HFF-Myc (cell line): ENCODE measurements at places on chromosomes 12 and 14.

DNA sequence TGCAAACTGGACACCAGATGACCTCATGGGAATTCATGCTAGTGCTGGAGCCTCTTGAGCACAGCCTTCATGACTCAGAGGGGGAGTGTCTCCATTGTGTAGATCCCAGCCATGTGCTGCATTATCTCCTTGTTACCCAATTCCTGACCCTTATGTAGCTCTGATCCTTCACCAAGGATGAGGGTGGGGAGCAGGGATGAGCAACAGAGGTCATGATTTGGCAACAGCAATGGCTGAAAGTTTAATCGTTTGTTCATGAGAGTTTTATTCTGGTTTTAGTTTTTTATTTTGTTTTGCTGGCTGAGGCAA lies 9.5 kb upstream of the BDKRB1 start:
- DNase-seq = peak; percentile 97

DNA sequence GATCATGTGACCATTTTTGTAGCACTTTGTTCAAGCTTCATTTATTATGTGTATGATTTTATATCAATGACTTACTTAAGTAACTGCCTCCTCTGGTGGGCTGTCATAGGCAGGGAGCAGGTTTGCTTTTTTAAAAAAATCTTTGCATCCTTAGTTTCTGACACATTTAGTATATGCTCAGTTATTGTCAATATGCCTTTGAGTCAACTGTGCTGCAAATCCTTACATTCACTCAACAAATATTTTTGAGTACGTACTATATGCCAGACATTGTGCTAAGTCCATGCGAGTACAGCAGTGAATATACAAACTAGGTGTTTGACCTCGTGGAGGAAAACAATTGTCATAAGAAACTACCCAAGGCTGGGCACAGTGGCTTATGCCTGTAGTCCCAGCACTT lies 4.4 kb upstream of the ANAPC5 start:
- DNase-seq = no peak

- DNase-seq = peak; percentile 37
Observed at GRCh38 chr12:94571556-94571955, 78.8 kb downstream of the TMCC3 start.

- no peak for DNase-seq
Observed at GRCh38 chr12:126681676-126682075, 1585.3 kb upstream of the TMEM132C start.

- no peak for DNase-seq
Observed at GRCh38 chr12:109581334-109581691, 7.7 kb downstream of the MVK start.

DNA sequence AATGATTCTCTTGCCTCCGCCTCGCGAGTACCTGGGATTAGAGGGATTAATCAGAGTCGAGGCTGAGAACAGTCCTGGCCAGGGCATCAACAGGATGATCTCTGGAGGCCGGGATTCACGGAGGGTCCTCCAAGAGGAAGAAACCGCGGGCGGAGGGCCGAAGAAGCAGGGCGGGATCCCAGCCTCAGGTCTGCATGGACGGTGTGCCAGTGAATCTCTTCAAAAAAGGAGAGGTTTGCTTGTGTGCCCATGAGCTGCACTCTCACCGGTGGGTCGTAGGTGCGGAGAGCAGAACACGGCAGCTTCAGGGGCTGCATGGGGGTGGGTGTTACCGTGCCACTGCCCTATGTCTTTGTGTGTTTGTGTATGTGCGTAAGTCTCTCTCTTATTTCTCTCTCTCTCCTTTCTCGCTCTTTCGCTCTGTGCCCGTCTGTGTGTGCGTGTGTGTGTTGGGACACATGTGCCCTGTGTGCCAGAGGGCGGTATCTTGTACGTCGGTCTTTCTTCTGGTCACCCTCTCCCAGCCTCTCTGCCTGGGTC lies 768.2 kb upstream of the ALG10B start:
- no peak for DNase-seq

GRCh38 chr12:24896171-24896570 lies 52.7 kb downstream of the BCAT1 start:
- no peak for DNase-seq

- no peak for DNase-seq
Observed at GRCh38 chr12:92253301-92253700, 107.7 kb upstream of the BTG1 start.

DNA sequence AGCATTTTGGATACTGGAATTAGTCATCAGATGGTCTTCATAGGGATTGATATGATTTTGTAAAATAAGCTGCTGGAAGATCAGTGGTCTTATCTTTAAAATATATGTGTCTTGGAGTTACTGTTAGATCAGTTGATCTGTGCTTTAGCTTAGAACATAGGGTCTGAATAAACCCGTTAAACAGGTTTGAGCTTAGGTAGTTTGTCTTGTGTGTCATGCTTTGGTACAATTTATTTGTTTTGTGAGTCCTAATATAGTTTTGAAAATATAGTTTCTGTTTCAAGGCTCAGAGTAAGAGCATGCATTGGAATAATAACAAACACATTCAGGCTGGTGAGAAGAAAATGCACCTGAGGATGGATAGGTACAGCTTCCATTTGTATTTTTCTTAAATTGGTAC lies 505.0 kb downstream of the SLC16A7 start:
- DNase-seq = no peak

DNA sequence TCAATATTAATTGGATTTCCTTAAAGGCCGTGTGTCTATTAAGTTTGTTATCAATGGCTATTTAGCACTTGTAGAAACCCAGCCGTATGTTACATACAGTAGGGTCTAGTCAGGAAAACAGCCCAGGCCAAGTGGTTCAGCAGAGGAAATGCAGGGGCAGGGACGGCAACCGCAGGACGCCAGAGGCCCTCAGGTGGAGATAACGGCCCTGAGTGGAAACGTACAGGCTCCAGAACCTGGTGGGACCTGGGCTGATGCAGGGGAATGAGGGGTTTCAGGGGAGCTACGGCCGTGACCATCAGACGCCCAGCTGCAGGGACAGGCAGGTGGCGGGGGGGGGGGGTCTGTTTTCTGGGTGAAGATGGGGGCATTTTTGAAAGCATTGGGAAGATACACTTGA lies 3.7 kb upstream of the ANKLE2 start:
- no peak for DNase-seq
